ENCODE measurements at places on chromosomes 6 and 20. TPM values are rescaled to one million over a fixed set of nuclear protein-coding genes. Genes with fewer than 3 reads are reported as not detected.

- no peak for DNase-seq
Measured at GRCh38 chr6:139881728-139882211, 507.3 kb upstream of the CITED2 start.

GRCh38 chr6:17945111-17945510 lies 42.3 kb downstream of the KIF13A start:
- DNase-seq = no peak

DNA sequence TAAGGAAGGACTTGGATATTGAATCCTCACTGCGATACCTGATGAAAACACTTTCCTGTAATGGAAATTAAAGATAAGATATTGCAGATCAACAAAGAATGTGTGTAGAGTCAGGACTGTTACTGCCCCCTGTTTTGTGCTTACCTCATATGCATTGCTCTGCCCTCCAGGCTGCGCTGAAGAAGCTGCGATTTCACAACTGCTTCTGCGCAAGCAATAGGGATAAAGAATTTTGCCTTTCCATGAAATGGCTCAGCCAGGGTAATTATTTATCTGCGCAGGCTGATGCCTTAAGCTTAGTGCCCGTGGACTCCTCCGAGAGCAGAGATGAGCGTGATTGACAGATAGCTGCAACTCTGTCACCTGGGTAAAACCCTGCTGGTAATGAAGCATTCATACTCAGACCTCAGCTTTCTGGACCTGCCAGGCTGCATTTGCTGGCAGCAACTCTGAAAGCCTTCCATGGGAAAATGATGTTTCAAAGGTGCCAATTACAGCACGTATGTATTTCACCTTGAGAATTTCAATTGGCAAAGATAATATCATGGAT lies 370.6 kb downstream of the SAMD5 start:
- no peak for DNase-seq

DNA sequence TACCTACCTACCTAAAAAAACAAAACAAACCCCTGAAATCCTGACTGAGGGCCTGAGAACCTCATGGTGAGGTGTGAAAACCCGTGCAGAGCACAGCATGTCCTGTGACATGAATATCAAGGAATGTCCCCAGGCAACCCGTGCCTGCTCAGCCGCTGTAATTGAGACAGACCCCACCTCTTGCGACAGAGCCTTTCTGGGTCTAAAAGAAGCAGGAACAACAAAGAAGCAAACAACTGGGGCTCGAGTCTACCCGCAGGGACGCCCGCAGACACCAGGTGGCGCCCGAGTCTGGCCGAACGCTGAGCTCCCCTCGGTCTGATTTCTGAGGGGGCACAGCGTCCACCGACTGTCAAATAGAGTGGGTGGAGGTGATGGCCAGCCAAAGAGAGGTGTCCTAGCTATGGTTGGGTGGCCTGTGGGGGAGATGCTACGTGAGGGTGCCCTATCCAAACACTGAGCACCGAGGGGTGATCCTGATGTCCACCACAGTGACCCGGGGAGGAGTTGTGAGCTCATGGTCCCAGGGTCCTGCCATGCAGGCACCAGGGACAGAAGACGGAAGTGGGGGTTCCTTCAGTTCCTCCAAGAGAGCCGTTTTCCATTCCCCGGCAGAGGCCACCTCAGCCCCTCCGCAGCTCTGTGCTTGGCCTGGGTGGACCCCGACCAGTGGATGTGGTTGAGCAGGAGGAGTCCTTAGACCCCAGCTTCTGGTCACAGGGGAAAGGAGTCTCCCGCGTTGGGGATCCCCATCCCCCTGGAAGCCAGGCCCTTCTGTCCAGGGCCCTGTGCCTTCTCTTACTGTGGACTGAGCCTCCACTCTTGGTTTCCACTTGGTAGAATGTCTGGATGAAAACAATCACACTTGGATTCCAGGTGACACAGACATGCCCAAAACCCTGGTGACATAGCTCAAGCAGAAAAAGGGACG lies 268.2 kb downstream of the CDC5L start:
- DNase-seq = peak; percentile 77

GRCh38 chr20:62723351-62723750 lies 14.7 kb downstream of the NTSR1 start:
- peak; percentile 17 for DNase-seq

GRCh38 chr6:84016029-84016428 lies 17.5 kb upstream of the MRAP2 start:
- no peak for DNase-seq

- no peak for DNase-seq
Measured at GRCh38 chr6:42459888-42460287, 8.2 kb upstream of the TRERF1 start.

DNA sequence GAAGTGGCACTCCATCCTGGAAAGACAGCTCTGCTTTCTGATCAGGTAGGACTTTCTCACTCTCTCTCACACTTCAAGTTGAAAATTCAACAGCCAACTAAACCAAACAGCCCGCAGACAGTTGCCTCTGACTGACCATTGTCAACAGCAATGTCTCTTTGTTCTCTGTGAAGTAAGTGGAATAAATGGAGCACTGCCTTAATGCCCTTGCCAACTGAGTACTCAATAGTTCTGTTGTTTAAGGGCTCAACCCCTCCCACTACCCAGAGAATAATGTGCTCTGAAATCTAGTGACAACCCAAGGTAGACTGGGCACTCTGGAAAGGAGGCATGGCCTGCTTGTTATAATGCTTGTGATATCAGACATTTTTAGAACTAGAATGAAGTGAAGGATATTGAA lies 16.8 kb upstream of the BCLAF1 start:
- DNase-seq = no peak

DNA sequence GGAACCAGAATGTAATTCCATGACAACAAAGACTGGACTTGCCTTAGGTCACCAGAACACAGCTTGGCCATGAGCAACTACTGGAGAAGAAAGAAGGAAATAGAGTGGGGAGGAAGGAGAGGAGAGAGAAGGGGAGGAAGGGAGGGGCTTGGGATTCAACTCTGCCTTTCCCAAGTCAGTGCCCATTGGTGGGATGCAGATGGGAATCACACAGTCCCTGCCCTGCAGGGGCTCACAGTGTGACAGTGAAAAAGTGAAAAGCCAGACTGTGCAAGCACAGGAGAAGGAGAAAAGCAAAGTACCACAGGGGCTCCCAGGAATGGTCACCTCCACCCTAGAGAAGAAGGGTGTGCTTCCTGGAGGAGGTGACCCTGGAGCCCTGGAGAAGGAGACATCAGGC lies 14.0 kb downstream of the RIMS4 start:
- DNase-seq = no peak

DNA sequence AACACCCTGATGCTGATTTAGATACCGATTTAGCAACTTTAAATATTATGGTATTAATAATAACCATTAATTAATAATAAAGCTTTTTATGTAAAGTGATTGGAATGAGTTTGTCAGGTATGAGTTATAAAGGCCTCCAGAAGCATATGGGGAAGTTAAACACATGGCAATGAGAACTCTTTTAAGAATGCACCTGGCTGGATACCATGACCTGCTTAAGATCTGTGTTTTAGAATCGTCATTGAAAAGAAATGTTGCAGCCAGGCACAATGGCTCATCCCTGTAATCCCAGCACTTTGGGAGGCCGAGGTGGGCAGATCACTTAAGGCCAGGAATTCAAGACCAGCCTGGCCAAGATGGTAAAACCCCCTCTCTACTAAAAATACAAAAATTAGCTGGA lies 197.5 kb downstream of the SOX4 start:
- no peak for DNase-seq

DNA sequence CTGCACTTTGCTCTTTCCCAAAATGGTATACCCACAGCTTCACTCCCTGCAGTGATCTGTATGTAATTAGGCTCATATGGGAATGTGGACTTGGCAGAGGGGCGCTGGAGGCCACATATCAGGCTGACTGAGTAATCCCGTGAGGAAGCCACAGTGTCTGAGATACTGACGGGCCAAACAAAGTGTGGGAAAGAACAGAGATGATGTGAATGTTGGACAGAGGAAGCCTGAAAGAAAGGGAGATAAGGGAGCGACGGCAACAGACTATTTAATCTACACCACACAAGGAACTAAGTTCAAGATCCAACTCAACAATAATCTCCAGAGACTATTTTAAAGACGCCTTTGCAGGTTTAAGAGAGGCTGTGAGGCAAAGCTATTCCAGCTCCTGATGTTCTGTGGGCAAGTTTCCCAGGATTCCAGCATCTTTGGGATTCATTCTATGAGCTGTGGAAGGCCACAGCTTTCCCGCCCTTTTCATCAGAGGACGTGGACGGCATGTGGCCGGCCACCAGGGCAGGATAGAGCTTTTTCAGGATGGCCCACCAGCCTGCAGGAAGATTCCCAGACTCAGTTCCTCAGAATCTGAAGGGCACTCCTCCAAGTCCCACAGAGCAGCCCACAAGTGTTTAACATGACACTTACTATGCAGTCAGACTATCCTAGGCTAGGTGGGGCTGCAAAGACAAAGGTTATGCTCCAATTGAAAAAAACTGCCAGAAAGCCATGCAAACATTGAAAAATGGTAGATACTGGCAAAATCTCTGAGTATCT lies 237.5 kb downstream of the ATXN1 start:
- no peak for DNase-seq

DNA sequence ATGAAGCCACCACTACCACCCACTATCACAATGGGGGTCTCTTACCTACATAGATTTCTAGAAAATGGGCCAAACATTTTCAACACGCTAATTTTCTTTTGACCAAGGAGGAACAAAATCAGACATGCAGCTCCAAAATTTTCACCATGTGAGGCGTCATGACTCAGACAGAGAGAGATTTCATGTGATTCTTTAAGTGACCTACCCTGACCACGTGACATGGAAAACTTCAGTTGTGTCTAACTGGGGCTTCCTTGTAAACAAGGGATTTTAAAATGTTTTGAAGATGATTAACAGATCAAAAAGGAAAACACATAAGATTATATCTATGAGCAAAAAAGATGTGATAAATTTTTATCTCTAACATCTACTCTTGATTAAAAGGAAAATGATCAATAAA lies 199.2 kb downstream of the TBXT start:
- DNase-seq = no peak

GRCh38 chr6:152296648-152297376 lies 340.4 kb downstream of the SYNE1 start:
- no peak for DNase-seq

- no peak for DNase-seq
Measured at GRCh38 chr20:4549711-4550259, 171.9 kb upstream of the PRND start.

DNA sequence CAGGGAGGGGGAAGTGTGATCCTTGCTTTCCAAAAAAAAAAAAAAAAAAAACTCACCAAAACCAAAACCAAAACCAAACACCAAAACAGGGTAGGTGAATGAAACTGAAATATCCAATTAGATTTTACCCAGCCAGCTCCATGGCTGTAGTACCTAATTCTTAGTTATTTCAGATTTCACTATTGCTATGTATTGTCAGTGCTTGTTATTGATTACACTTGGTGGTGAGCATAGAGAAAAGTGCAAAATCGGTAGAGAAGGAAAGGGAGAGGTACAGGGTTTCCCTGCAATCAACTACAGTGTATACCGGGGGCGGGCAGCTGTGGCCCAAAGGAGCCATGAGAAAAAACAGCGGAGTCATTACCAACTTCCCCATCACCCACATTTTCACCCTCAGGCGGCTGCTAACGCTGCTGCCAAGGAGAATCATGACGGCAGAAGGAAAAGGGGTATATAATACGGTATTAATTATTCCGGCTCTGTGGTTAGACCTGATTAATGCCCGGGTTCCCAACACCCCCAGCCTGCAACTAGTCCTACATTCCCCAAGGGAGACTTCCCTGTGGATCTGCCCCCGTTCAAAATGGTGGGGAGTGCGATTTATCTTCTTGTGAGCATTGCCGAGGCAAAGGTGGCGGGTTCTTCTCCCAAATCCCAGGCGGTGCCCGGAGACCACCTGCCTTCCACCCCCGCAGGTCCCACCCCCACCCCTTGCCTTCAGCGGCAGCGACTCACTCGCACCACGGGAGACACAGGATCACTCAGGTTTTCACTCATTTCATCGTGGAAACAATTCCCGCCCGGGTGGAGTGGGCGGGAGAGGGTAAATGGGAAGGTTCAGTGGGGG lies at the start of gene C6orf62:
Gene C6orf62 (minus strand): TSS at position 30 of the 847 bp plus-strand sequence. CDS start 486 bp downstream, outside the sequence.
- peak; percentile 45 for DNase-seq

GRCh38 chr20:57071954-57072583 lies 194.4 kb downstream of the BMP7 start:
- no peak for DNase-seq

- no peak for DNase-seq
Measured at GRCh38 chr6:96814625-96815024, 22.7 kb downstream of the GPR63 start.

DNA sequence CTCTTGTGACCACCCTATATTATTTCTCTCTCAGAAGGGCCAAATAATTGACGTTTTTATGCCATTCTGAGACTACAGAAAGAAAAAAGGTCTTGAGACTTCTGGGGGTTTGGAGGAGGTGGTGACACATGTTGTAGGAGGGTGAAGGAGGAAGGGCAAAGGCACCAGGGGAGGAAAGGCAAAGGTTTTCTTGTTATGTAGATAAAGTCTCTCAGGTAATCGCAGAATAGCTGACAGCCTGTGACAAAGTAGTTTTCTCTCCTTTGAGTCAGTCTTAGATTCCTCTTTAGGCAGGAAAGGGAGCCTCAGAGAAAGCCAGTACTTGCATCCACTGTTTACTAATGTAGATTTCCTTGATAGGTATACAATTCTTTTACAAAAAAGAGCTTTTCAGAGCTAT lies 23.6 kb downstream of the OR2B2 start:
- DNase-seq = no peak

DNA sequence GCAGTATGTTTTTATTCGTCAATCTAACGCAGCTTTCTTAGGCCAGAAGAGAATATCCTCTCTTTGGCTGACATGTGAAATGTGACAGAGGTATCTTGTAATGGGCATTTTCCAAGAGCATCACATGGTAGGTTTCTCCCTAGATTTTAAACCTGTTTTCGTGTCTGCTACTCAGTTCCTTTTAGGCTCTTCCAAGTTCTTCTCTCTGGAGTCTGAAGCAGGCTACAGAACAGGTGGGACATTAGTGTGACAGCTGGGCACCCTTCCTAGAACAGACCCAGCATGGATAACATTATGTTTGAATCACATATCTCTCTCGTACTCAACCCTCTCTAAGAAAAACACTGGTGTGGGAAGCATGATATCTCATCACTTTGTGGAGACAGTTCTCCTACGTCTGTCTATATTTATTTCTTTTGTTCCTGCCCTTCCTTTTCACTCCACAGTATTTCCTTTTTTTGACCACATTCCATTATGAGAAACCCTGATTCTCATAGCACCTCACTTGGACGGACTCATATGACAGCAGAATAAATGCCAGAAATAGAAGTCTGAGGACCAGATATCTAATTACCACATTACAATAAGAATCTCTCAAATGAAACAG lies 263.4 kb downstream of the NKAIN2 start:
- DNase-seq = no peak

GRCh38 chr20:37789408-37789807 lies 95.6 kb downstream of the CTNNBL1 start:
- DNase-seq = no peak

Gene SLC17A3
- not detected for total RNA-seq

Gene LHFPL5
- total RNA-seq = 1.7 TPM

Gene BEND6
- total RNA-seq = 5.7 TPM

Gene OR2H2
- total RNA-seq = not detected

Gene TFAP2A
- total RNA-seq = 37.0 TPM

Gene MTFR2
- 10.5 TPM for total RNA-seq

Gene GNAS-AS1
- total RNA-seq = 5.7 TPM

All from PC-9 (cell line).